ENCODE measurements at places on chromosomes 2 and 18. TPM values are rescaled to one million over a fixed set of nuclear protein-coding genes. Genes with fewer than 3 reads are reported as not detected.

HNMT gene
- total RNA-seq: 2.1 TPM

LTBP1 gene
- 44.0 TPM for total RNA-seq

BOLL gene
- not detected for total RNA-seq

DYSF gene
- 0.68 TPM for total RNA-seq

CASP10 gene
- 7.0 TPM for total RNA-seq

NT5C1B gene
- total RNA-seq: not detected

ALKAL2 gene
- not detected for total RNA-seq

IL18R1 gene
- 5.5 TPM for total RNA-seq

RTN4 gene
- 136 TPM for total RNA-seq

RBM44 gene
- 0.34 TPM for total RNA-seq
